Large intestine (tissue), 12 donors: ENCODE measurements at places on chromosomes 2 and 18.

- no peak overlapping the region for H3K4me3 ChIP-seq
- no peak overlapping the region for H3K27ac ChIP-seq
- no peaks in the 10 kb centered on the region for H3K4me1 ChIP-seq
- no peaks in the 10 kb centered on the region for H3K36me3 ChIP-seq
These were observed 185.0 kb upstream of the RASGRP3 start for GRCh38 chr2:33291278-33292013.

DNA sequence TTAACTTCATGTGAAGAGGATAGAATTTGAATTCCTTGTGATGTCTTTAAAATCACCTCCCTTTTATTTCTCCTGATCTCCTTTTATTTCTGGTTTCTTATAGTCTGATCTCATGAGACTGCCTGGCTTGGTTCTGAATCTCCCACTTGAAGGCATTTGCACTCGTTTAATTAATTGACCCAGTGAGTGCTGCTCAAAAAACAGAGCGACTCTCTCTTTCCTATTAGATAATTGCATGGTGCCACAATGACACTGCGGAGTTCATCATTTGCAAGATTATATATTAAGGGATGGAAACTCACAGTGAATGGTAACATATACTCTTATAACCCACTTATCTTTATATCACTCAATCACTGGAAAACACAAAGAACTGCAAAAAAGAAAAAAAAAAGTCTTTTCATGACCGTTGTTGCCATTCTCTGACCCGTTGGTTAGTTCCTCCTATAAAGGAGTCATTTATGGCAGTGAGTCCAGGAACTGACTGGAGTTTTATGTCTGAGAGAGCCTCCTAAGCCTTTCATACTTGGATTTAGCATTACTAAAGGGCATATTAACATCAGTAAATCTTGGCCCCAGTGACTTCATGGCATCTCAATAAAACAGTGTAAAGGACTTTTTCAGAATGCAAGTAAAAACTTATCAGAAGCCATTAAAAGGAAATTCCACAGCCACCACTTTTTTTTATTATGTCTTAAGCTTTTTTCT is 103.3 kb upstream of the EPHA4 start:
- no peak overlapping the region for H3K4me3 ChIP-seq
- no peaks in the 10 kb centered on the region for H3K4me1 ChIP-seq
- no peaks in the 10 kb centered on the region for H3K27me3 ChIP-seq
- H3K36me3 ChIP-seq: no peaks in the 10 kb centered on the region
- no peak overlapping the region for H3K27ac ChIP-seq
- no peak for DNase-seq

DNA sequence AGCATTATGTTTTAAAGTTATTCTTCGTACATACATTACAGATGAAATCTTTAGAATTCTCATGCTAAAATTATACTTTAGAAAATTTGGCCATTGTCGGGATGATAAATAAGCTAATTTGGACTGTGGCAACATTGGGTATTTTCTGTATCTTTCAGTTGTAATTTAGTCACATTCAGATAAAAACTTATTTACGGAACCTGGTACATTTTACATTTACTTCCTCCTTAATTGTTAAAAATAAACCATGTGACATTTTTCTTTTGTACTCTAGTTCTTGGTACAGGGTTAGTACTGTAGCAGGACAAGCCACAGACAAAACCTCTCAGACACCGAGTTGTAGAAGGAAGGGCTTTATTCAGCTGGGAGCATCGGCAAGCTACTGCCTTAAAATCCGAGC is 4.2 kb downstream of the CNDP2 start:
- H3K4me3 ChIP-seq: peak overlapping the region; percentile 14
- DNase-seq: no peak
- H3K27me3 ChIP-seq: no peaks in the 10 kb centered on the region
- H3K4me1 ChIP-seq: peaks cover 33% of the 10 kb centered on the region
- peaks cover 38% of the 10 kb centered on the region for H3K36me3 ChIP-seq

GRCh38 chr18:62420151-62420512 is 95.0 kb downstream of the TNFRSF11A start:
- peak overlapping the region; percentile 82 for H3K27ac ChIP-seq
- H3K36me3 ChIP-seq: no peaks in the 10 kb centered on the region

DNA sequence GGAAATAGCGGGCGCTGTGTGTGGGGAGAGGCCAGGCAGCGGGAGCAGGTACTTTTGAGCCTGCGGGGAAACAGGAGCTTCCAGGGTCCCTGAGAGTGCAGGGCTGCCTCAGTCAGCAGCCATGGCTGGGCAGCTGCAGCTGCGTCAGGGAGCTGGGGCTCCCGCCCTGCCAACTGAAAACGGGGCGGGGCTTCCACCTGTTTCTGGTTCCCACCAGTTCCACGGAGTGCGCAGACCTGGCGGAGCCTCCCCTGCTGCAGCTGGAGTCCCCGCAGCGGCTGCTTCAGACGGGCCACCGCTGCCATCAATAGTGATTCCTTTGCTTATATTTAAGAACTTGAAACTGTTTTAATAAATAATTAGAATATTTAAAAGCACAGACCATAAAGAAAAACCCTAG is 30.6 kb upstream of the RPRM start:
- no peak overlapping the region for H3K4me3 ChIP-seq
- H3K27ac ChIP-seq: no peak overlapping the region
- H3K27me3 ChIP-seq: no peaks in the 10 kb centered on the region
- no peaks in the 10 kb centered on the region for H3K4me1 ChIP-seq

DNA sequence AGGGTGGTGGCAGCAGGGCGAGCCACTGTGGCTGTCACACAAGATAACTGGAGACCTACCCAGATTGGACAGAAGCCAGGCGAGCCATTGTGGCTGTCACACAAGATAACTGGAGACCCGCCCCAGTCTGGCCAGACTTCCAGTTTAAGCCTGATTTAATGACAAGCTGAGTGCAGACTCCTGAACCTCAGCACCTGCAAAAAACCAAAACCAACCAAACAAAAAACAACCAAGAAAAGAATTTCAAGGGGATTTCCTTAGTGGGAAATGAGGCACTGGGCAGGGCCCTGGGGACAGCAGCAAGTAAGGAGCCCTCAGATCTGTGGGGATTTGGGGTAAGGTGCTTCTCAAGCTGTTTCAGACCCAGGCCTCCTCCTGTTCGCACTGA is 95.2 kb upstream of the BOD1L2 start:
- no peaks in the 10 kb centered on the region for H3K36me3 ChIP-seq
- peaks cover 26% of the 10 kb centered on the region for H3K4me1 ChIP-seq
- peak overlapping the region; percentile 53 for H3K27ac ChIP-seq
- no peaks in the 10 kb centered on the region for H3K27me3 ChIP-seq
- no peak overlapping the region for H3K4me3 ChIP-seq
